ENCODE measurements at places on chromosomes 13 and 19.
A peak's percentile ranks its signal among the peaks of the same experiment; 100 is the strongest.

- DNase-seq = no peak
These were observed 78.7 kb downstream of the SHISA2 start for GRCh38 chr13:25973085-25973484.

GRCh38 chr19:21202865-21203494 is 61.1 kb downstream of the ZNF431 start:
- DNase-seq = peak; percentile 1

- DNase-seq = no peak
These were observed 600 bp upstream of the CAPN12 start for GRCh38 chr19:38744874-38745273.

- DNase-seq = no peak
These were observed 807.6 kb downstream of the UQCRFS1 start for GRCh38 chr19:28405346-28405742.

DNA sequence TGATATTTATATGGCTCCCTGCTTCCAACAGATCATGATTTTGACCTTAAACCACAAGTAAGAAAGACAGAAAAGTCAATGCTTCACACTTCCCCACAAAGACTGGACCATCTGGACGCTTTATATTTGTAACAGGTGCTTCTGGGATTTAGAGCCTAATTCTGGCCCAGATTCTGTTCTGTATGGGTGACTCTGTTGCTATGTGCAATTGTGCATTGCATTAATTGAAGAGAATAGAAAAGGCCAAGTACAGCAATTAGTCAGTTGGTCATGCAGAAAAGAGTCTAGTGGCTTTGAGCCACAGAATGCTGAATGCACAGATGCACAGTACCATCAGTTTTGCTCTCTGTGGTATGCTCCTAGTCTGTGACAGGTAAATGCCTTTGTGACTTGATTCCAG is 657.4 kb upstream of the ATXN8OS start:
- DNase-seq = no peak

DNA sequence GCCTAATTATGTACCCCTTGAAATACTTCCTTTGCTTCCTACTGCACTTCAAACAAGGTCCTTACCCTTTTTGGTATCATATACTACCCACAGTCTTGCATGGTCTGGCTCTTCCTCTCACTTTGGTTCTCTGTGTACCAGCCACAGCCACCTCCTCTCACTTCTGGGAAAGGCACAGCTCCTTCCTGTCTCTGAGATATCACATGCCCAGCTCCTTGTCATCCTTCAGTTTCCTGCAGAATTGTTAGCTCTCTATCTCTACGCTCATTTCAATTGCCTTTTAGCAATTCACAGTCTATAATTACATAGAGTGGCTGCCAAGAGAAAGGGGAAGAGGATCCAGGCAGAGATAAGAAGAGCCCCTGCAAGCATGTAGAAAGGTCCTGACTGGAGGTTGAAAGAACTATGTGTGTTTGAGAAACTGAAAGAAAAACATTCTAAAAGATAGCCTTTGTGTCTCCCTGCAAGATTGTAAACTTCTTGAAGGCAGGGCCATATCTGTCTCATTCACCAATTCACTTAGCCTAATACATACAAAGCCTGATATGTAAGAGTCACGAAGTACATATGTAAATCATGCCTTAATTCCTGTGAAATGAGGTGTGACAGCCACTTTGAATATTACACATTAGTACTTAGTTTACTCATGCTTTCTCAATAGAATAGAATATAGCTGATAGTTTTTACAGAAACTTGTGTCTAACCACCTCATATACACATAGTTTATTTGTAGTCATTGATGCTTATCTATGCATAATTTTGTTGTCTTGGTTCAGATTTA is 933.1 kb downstream of the DIAPH3 start:
- DNase-seq = no peak

GRCh38 chr19:35231956-35232645 is 3.6 kb upstream of the FAM187B start:
- no peak for DNase-seq

- no peak for DNase-seq
These were observed 41.9 kb downstream of the N4BP2L2 start for GRCh38 chr13:32496599-32497160.

DNA sequence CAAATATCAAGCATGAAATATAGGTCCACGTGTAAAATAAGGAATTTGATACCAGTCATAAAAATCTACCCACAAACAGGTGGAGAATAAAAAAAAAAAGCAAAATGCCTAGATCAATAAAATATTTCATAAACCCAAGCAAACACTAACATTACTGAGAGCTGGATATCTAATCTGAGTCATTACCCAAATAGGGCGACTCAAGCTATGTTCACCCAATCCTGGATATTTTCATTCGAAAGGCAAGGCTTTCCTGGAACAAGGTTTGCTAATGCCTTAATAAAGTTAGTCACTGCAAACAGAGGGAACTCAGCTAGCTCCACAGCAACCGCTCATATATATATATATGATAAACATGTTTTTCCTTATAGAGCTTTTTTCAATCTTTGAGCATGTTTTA is 33.5 kb upstream of the TM9SF2 start:
- DNase-seq = no peak

DNA sequence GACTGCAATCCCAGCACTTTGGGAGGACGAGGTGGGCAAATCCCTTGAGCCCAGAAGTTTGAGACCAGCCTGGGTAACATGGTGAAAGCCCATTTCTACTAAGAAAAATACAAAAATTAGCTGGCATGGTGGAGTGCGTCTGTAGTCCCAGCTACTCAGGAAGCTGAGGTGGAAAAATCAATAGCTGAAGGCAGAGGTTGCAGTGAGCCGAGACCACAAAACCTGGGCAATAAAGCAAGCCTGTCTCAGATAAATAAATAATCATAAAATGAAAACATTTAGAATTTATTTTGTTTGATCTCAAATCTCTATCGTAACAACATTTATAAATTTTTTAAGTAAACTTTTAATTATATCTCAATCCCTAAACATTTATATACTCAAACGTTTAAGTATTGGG is 36.6 kb downstream of the USP12 start:
- DNase-seq = no peak

- no peak for DNase-seq
These were observed 11.0 kb downstream of the ZNF835 start for GRCh38 chr19:56660381-56661107.

Data from AG09319 (cell line).